Skeletal muscle cell (primary cell): ENCODE measurements at places on chromosomes 7 and 10.

- DNase-seq: no peak
Measured at GRCh38 chr7:158366916-158367633, 220.5 kb downstream of the PTPRN2 start.

DNA sequence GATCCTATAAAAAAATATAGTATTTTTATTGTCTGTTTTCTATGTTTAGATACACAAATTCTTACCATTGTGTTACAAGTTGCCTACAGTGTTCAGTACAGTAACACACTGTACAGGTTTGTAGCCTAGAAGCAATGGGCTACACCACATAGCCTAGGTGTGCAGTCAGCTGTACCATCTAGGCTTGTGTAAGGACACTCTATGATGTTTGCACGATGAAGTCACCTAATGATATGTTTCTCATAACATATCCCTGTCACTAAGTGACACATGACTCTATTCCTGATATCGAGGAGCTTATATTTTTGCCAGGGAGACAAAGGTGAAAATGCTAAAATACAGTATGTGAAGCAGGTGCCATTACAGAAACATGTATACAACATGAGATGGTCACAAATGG is 18.6 kb downstream of the ZNF25 start:
- DNase-seq: no peak

DNA sequence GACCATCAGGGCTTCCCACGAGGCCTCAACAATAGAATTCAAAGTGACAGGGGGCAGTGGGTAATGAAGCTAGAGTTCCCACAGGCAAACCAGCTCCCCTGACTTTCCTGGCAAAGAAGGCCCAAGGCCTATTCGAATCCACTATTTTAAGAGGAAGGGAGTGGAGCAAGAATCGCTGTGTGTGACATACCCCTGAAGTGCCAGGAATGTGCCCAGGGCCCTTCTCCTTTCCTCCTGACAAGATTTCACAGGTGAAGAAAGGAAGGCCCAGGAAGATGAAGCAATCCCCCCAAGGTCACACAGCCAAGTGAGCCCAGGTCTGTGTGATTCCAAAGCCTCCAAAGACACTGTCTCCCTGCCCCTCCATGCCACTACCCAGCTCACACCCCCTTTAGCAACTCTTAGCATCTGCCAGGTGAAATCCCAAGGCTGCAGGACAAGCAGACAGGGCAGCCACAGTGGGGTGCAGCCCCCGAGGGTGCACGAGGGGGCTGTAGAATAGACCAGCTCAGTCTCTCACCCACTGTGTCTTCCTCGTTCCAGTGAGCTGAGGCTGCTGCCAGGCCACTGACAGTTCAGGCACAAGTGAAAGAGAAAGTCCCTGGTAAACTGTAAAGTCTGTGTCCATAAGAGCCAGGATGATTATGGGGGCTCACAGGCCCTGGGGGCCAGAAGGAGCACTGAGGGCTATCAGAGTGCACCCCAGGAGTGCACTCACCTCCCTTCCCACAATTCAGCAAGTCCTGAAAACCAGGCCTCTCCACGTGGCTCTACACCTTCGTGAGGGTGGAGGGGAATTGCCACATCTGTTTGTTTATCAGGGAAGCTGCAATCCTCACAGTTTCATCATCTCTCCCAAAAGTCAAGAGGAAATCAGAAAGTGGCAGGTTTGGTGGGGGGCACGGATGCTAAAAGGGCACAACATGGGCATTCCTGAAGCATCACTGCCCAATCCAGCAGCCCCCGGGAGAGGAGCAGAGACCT is 70.8 kb upstream of the ZMIZ1 start:
- no peak for DNase-seq

DNA sequence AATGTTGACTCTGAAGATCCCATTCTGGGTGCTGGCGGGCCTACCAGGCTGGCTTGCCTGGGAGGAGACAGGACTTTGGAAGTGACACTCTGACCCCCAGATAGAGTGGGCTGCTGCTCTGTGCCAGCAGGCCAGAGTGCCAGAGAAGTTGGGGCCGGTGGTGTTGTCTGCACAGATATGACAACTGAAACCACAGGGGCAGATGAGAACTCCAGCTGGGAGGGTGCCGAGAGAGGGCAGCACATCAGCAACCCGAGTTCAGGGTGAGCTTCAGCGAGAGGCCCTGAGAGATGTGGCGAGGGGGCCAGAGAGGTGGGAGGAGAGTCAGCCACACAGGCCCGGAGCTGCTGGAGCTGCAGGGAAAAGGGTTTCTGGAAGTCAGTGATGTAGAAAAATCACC is 193.2 kb upstream of the MGMT start:
- no peak for DNase-seq

DNA sequence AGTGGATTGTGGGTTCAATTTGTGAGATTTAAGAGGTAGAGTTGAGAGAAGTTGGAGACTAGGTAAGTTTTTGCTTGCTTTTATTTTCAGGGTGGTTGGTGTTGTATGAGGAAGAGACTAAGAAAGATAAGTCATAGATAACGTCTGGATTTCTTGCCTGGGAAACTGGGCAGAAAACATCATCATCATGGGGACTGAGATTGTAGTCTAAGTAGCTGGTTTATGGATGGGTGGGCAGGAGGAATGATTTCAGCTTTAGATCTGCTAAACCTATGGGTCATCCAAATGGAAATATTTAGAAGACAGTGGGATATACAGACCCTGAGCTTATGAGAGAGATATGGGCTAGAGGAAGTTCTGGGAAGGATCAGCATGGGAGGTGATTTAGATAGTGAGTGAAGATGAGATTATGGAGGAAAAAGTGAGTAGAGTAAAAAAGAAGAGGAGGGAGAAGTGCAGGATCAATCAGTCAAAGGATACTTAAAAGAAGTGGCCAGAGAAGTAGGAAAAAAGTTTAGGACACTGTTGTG is 169.8 kb downstream of the WNT2 start:
- no peak for DNase-seq

- no peak for DNase-seq
Measured at GRCh38 chr7:5553298-5553877, 129.8 kb upstream of the TNRC18 start.

DNA sequence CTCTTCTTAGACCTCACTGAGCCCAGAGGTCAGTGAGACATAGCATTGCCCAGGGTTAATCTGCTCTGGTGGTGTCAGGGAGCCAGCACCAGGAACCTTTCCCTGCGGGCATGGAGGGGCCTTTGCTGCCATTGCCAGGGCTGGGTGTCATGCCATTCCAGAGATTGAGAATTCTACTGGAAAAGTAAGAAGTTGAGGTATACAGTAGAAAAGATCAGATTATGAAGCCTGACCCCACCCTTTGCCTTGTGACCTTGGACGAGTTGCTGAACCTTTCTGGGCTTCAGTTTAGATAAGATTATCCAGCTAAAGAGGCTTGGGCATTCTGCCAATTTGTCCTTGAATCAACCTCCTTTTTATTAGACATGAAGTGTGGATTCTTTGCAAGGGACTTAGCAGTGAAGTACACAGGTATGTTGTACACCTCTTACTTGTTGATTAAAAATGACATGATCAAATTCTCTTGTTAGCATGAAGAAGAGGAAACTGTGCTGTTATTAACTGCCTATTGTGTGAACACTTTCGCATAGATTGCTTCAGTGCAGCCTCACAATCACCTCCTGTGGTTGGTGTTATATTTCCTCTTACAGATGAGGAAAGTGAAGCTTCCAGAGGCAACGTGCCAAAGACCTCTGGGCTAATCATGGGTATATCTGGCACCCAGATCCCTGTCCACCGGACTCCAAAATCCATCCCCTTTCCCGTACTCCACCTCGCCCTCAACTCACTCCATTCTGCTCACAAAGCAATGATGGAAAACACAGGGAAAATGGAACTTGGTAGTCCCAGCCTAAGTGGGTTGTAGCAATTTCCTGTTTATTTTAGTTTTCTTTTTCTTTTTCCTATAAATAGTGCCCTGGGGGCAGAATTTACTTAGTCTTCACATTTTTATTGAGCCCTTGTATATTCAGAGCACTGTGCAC is 151.3 kb downstream of the CAMK1D start:
- no peak for DNase-seq

DNA sequence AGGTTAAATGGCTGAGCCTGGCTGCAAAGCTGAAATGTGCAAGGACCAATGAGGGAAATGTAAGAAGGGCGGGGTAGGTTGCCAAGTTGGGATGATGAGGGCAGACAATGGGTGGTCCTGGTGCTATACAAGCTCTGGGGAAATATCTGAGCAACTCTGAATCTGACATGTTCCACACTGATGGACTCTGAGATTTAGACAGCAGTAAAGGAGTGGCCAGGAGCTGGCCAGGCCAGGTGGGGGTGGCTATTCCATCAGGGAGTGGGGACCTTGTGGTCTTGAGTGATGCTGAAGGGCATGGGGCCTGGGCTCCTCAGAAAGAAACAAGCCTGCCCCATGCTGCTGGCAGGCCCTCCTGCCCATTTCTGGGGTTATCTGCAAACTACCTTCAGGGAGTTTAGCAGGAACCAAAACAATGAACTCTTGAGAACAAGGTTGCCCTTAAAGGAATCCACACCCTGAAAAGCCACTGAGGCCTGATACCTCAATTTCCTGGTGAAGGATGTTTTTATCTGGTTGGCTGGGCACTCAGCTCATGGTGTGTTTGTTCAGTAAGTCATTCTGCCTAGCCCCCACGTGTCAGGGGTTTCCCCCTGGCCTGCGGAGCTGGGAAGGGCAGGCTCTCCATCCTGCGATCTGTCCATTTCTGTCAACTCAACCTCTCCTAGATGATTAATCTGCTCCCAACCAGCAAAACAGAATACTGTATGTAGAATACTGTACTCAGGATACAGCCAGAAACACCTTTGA is 143.3 kb upstream of the TNS3 start:
- no peak for DNase-seq

- no peak for DNase-seq
Measured at GRCh38 chr10:5443429-5443828, 31.1 kb downstream of the NET1 start.

DNA sequence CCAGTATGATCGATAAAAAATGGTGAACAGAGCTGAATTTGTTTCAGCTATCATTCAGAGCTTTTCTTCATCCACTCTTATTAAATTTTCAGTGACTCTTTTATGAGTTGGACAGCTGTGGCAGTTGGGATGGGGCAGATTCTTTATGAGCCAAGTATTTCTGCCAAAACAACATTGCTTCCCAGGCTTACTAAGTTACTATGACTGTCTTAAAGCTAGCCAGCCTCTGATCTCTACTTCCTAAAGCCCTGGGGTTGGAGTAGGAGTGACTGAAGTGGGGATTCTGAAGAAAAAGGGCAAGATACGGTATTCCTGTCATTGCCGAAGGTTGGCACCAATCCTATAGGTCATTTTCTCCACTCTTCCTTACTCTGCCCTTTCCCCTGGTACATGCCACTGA is 12.7 kb downstream of the RPP30 start:
- peak; percentile 60 for DNase-seq

- DNase-seq: no peak
Measured at GRCh38 chr10:78629773-78630172, 439.0 kb upstream of the ZMIZ1 start.

- DNase-seq: no peak
Measured at GRCh38 chr7:41582116-41582515, 120.8 kb downstream of the INHBA start.
